Activated naive CD4-positive, alpha-beta T cell treated with Interleukin-2 at 50 U/mL for 16 hours (primary cell): ENCODE measurements at places on chromosomes 4 and X.

DNA sequence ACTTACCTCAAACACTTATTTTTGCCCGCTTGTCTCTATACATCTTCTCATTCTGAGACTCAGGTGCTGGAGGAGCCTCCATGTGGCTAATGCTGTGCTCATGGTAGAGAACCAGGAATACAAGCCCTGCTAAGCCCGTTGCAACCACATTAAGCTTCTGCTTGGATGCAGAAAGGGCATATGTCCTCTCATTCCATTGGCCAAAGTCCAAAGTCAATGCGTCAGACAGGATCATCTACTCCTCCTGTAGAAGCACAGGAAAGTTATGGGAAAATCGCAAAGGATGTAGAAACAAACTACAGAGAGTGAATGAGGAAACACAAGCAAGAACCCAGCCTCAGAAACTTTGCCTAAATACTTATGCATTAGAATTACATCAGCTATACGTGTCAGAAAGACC lies 124.5 kb upstream of the AGA start:
- DNase-seq: no peak

DNA sequence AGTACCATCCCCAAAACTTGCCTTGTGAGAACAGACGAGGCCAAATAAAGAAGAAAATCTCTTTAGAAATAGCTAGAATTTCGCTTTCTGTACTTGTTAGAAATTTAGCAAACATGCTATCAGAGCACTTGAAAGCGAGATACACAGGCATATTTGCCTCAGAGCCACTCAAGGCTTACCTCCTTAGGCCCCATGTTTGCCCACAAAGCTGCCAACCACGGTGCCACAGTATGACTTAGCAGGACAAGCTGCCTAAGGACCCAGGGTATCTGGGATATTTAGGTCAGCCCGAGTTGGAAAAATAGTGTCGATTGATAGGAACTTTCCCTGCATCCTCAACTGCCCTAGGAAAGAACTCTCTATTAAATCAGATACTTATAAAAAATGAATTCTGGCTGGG lies 24.2 kb downstream of the NDNF start:
- no peak for DNase-seq

- DNase-seq: no peak
Measured at GRCh38 chrX:33721927-33722326, 410.2 kb downstream of the FAM47A start.

GRCh38 chrX:19647731-19648588 lies 132.7 kb upstream of the MAP3K15 start:
- DNase-seq: no peak

DNA sequence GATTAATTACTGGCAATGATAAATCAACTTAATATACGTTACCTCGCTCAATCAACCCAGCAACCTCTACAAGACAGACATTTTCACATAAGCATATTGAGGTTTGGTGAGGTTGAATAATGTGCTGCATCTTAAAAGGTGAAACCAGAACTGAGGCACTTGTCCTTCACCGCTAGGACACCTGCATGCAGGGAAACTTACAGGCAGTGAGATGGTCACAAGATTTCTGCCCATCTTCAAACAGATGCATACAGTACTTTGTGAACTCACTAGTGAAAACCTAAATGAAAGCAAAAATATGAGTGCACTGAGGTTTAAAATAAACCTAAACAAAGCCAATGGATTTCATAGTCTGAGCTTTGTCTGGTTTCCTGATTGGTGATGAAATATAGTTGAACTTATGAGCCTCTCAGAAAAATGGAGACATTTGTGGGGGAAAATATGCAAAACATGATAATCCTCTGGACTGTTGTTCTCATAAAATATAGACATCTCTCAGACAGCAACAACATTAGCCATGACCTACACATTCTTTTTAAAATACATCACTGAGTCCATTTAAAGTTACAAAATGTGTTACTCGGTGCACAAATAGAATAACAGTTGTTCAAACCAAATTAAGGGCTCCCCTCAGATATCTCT lies 20.9 kb upstream of the PRSS12 start:
- no peak for DNase-seq
